ENCODE measurements at places on chromosomes 7 and 10.
A peak's percentile ranks its signal among the peaks of the same experiment; 100 is the strongest.

DNA sequence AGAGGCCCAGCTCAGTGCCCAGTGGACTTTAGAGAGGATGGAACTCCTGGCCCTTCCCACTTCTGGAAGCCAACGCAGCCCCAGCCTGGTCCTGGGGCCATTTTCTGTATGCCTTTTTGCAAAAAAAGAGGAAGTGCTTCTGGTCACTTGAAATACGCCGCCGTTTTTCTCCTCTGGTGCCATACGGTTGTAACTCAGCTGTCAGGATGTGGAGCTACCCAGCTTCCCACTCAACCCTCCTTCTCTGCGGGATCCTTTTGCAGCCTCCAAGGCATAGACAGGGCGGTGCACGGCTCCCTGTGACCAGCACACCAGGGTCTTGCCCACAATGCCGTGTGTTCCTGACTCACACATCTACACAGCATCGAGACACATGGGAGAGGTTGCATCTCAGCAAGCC lies 369.6 kb downstream of the TCERG1L start:
- no peak for DNase-seq

- no peak for DNase-seq
Observed at GRCh38 chr7:5388273-5388901, 35.2 kb downstream of the TNRC18 start.

DNA sequence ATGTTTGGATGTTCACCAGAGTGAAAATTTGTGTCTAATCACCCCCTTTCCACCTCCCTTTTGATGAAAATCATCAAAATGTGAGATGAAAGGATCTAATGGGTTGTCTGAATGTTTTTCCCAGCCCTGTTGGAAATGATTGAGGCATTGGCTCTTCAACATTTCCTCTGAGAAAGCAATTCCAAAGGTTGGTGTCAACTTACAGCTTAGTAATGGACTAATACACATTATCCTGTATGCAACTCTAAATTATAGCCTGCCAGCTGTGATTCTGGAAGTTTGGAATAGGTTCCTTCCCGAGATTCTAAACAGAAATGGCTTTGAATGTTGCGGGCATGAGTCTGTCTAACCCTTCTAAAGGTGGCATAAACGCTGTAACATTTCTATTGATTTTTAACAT lies 152.9 kb downstream of the DYNC1I1 start:
- DNase-seq: no peak

GRCh38 chr10:130901311-130902165 lies 410.0 kb downstream of the TCERG1L start:
- no peak for DNase-seq

DNA sequence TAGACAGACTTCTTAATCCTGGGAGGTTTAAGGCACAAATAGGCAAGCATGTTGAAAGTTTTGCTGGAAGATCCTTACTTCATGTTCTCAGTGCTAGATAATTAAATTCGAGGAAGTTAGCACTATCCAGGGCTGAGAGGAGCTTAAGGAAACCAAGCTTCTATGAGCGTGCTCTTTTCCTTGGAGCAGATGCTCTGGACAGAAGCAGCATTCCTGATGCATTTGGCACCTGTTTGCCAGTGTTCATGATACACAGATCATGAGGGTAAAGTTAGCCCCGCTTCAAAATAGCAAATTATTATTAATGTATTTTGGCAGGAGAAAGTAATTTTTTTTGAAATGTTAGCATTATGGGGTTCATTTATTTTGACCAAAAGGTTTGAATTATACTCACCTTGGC lies 9.4 kb downstream of the HDAC9 start:
- no peak for DNase-seq

GRCh38 chr10:50522908-50523307 lies 100.8 kb downstream of the SGMS1 start:
- peak; percentile 42 for DNase-seq

GRCh38 chr7:98949336-98950044 lies 71.2 kb downstream of the TRRAP start:
- no peak for DNase-seq

DNA sequence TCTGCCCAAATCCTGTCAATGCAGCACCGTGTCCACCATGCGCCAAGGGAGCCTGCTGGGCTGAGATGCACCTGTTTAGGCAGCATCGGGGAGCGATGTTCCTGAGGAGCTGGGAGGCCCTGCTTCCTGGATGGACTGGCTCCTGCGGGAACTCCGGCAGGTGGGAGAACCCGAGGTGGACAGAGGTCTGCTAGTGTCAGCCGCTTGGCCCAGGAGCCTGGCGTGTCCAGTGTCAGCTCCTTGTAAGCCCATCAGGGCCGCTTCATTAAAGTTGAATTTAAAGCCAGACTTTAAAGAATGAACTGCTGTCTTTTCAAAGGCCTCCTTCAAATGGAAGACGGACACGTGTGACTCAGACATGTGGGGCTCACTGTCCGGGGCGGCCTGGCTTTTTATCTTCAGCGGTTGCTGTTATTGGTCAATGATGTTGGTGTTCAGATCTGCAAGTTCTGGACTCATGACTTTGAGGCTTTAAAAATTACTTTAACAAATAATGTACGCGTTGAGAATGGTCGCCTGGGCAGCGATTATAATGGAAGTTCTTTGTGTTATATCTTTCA lies 422.5 kb downstream of the DNAJB6 start:
- DNase-seq: no peak

DNA sequence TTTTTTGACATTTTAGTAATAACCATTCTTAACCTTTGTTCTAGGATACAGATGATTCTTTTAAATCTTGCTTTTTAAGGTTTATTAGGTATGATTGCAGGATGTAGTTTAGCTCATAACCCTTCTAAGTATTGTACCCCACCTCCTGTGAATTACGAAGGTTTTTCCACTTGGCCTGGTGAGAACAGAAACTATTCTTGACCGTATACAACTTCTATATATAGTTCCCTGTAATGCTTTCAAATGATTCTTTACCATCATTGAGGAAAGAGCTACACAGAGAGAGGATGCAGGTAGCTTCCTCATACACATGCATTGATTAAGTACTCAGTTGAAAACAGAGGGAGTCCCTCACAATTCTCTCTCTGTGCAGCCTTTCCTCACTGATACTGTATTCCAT lies 86.3 kb downstream of the PALS2 start:
- no peak for DNase-seq

DNA sequence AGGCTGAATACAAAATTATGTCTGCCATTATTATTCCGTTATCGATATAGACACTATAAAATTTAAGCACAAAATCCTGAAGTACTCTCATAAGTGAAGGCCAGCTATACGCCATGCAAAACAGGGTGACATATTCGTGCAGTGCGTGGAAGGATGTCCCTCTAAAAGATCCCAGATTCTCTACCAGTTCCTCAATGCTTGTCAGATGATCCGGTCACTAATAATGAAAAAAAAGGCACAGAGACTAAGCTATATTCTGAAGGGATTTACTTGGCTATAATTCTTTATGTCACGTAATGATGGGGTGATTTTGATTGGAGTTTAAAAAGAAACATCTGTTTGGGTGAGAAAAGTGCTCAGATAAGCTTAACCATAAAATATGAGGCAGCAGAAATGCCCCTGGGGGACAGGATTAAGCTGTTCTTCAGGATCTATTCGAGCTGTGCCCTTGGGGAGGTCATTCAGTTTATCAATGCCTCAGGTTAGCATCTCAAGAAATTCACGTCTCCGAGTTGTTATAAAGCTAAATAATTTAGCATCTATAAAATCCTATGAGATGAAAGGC lies 229.7 kb upstream of the PITRM1 start:
- no peak for DNase-seq

DNA sequence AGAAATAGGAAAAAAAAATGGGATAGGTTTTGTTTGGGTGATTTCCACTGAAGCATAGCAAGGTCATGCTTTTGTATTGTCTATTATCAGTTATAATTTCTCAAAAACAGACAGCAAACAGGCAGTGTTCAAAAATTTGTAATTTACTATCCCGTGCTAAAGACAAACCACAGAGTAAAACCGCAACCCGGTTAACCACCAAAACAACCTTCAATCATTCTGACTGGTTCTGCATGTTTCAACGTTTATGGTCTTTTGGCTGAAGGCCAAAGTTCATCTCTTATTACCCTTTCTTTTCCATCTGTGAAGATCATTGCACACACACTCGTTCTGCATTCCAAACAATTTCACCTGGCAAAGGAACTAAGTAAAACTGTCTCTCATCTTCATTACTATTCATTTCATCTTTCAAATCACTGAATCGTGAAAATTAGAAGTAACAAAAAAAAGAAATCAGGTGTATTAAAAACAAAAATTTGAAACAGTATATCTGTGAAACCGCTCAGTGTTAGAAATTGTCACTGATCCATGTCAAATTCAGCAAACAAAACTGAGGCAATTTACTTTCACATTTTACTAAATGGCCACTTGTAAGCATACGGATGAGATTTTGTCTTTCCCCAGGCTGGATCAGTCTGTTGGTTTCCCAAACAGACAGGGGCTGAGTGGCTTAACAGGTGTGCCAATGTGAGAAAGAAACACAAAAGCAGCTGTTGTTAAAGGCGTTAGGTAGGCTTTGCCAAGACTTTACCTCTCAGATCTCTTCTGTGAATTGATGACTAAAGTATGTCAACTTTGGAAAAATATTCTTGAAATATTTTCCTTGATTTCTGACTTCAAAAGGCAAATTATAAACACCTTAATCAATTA lies 539.6 kb downstream of the CNTNAP2 start:
- no peak for DNase-seq

GRCh38 chr7:128203710-128204214 lies 37.3 kb upstream of the LEP start:
- no peak for DNase-seq

DNA sequence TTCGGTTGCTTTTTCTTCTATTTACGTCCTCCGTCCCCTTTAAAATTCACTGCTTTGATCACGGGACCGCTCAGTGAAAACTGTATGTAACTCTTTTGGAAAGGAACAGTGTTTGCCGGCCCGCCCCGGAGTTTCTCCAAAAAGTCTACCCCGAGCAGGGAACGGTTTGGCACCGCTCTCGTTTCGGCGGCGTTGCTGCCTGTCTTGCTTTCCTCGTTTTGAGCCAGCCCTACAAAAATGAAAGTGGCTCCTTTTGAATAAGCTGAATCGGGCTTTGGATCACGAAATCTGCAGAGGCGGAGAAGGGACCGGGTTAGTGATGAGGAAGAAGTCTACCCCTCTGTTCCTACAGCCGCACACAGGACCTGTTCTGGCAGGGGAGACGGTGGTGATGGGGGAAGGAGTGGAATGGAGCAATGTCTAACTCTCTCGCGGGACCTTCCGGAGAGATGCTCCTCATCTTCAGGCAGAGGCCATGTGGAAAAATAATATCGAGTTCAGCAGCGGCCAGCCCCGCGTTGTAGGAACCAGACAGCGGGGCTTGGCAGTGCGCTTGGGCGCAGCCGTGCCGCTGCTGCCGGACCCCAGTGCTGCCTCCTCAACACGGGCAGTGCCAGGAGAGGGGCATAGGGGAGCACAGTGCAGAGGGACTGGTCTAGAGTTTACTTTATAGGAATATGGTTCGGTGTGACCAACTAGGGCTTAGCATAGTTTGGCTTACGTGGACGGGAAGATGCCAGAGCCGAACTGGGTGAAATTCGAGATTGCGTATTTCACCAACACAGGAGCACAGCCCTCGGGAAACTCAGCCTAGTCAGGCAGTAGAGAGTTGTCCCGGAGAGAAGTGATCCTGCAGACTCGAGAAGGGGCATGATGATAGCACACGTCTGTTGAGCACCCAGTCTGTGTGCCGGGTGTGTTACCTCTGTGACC lies 1.4 kb downstream of the HTRA1 start:
- peak; percentile 28 for DNase-seq

GRCh38 chr10:31484431-31485135 lies 165.6 kb downstream of the ZEB1 start:
- no peak for DNase-seq

DNA sequence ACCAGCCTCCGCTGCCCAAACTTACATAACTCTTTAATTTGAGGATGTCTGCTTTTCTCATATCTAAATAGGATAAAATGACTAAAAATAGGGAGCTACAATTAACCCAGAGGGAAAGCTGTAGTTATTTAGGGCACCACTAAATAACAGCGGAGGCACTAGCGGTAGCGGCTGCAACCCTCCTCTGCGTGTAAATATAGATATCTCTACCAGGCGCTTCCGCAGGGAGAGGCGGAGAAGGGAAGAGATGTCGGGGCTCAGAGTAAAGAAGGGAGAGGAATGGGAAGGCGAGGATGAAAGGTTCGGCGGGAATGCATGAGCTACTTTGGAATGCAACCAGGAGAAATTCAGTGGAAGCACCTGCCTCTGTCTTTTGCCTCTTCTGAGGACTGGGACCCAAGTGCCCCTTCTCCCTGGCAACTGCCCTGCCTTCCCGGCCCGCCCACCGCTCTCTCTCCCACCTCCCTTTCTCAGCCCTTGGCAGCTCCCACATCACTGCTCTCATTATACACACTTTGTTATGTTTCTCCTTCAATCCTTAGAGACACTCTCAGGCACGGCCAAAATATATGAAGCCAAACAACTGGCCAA lies 698.3 kb downstream of the PARD3 start:
- DNase-seq: no peak

DNA sequence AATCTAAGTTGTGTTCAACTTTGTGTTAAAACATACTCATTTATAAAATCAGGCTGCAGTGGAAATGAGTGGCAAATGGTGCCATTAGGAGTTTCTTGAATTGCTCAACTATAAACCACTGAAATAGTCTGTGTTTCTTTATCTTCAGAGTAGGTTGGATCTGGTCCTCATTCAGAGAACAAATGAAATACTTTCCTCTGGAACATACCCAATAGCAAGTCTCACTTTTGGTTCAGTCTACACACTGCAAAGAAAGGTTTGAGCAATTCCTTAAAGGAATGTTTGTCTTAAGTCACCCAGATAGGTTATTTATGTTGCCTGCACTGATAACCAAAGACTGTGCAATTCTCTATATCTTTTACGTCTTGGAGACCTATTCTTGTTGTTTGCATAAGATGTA lies 62.5 kb downstream of the ABCB4 start:
- DNase-seq: no peak

DNA sequence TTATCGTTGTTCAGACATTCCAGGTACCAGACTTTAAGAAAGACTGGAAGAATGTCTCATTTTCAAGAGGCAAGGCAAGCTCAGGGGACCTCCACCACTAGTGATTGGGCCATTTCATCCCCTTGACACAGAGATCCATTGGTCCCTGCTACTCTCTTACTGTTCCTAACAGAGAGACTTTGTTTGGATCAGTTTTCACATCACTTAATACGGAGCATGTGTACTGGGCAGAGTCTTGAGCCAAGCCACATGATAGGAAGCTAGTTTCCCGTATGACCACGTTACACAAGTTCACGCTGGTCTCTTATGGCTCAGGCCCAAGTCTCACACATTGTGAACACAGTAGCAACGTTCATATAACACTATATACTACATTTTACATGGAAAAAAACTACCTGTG lies 269.9 kb downstream of the BAMBI start:
- no peak for DNase-seq

DNA sequence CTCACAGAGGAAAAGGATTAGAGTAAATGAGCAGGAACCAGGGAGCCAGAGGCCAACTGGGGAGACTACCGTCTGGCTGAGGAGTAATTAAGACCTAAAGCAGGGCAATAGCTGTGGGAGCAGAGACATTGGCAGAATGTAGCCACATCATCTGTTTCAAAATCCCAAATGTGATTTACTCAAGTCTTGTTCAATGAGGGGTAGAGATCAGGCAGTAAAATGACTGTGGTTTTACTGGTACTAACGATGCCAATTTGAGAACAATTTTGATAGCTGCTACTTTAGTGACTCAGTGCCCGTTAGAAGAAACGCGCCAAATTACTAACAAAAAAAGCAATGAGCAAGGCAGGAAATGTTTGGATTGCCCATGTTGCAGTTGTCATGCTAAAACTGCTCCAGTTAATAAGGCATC lies 12.7 kb upstream of the MIOS start:
- peak; percentile 66 for DNase-seq

Data from kidney glomerular epithelial cell (primary cell).